ENCODE measurements at places on chromosomes 11 and 22. TPM values are rescaled to one million over a fixed set of nuclear protein-coding genes. Genes with fewer than 3 reads are reported as not detected.

- no peak for DNase-seq
Measured at GRCh38 chr11:73277467-73277866, 5.3 kb downstream of the P2RY6 start.

The KCTD14 gene
- total RNA-seq: 1.6 TPM

DNA sequence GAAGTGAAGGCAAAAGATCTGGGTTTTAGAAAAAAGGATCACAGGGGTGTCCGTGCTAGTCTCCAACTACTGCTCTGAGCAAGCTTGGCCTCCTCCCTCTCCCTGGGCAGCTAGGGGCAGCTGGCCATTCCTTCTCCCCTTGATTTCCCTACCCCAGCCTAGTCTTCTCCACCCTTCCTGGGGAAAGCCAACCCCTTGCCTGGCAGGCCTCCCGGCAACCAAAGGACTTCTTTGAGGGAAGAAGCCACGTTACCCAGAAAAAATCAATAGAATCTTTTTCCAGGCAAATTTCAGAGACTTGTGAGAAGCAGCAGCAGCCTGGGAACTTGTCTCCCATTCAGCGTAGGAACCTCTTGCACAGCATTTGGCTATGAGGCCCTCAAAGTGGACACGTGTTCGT, 91.5 kb downstream of the MIAT start:
- DNase-seq: no peak

GRCh38 chr11:103812680-103813079, 223.8 kb upstream of the DDI1 start:
- DNase-seq: no peak

DNA sequence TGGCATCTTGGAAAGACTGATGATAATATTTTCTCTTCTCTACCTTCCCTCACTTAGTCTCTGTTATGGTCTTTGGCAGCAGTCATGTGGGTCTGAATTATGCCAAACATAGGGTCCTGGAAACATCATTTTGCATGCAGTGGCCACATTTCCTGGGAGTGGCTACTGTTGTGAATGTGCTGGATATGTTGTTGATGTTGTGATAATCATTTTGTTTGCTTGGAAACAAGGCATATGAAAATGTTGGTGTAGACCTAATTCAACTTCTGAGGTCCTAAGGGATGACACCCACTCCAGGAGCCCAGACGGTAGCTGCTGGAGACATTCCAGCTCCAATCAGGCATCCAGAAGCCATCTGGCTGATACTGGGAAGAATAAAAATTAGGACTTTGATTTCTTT, 109.7 kb downstream of the DCDC1 start:
- DNase-seq: no peak

Data from neural crest cell (in vitro differentiated cells).